ENCODE measurements at places on chromosomes 1 and 21. TPM values are rescaled to one million over a fixed set of nuclear protein-coding genes. Genes with fewer than 3 reads are reported as not detected.

The FAM72A gene
- total RNA-seq: 2.2 TPM

The GRIK1 gene
- not detected for total RNA-seq

The OR2AK2 gene
- total RNA-seq: not detected

The FCRL1 gene
- total RNA-seq: not detected

The CATSPERE gene
- total RNA-seq: 0.18 TPM

The ACKR1 gene
- not detected for total RNA-seq

The CCDC17 gene
- total RNA-seq: 0.56 TPM

The KHDRBS1 gene
- total RNA-seq: 39.7 TPM

The OR2L2 gene
- total RNA-seq: not detected

The TFF2 gene
- total RNA-seq: not detected

The OR2T33 gene
- total RNA-seq: not detected

The GPR161 gene
- total RNA-seq: 11.1 TPM

The KCNT2 gene
- 0.56 TPM for total RNA-seq

The COL16A1 gene
- total RNA-seq: 34.2 TPM

The CALML6 gene
- not detected for total RNA-seq

The RPRD2 gene
- 5.3 TPM for total RNA-seq

The TRIM17 gene
- total RNA-seq: not detected

The IGSF9 gene
- total RNA-seq: not detected

The SHISAL2A gene
- total RNA-seq: not detected

The PDE9A gene
- total RNA-seq: 0.90 TPM

The ARHGEF16 gene
- total RNA-seq: not detected

The EFNA1 gene
- 0.28 TPM for total RNA-seq

The TSACC gene
- total RNA-seq: not detected

The CD52 gene
- not detected for total RNA-seq

The HLX gene
- total RNA-seq: 4.3 TPM

The COL18A1 gene
- 4.3 TPM for total RNA-seq

The CELA3B gene
- not detected for total RNA-seq

The HAO2 gene
- not detected for total RNA-seq

The TNFRSF18 gene
- total RNA-seq: not detected
